ENCODE measurements at places on chromosomes 6 and 20.

DNA sequence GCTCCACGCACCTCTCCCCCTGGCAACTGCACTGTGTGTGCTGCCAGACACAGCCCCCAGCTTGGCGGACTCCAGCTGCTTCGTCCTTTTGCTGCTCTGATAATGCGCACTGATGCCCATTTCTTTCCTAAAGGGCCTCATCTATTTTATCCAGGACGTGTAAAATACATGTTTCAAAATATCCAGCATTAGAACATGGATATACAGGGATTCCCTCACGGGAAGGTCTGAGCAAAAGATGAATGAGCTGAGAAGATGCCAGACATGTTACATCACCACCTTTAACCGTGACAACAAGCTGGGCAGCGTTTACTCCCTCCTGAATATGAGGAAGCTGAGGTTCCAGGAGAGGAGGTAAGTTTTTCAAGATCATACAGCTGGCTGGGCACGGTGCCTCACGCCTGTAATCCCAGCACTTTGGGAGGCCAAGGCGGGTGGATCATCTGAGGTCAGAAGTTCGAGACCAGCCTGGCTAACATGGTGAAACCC, 32.8 kb downstream of the TNXB start:
- no peak for DNase-seq

- DNase-seq: no peak
Observed at GRCh38 chr20:2279253-2279779, 16.5 kb upstream of the TGM3 start.

GRCh38 chr20:63641792-63642523, 11.3 kb downstream of the STMN3 start:
- DNase-seq: peak; percentile 78

DNA sequence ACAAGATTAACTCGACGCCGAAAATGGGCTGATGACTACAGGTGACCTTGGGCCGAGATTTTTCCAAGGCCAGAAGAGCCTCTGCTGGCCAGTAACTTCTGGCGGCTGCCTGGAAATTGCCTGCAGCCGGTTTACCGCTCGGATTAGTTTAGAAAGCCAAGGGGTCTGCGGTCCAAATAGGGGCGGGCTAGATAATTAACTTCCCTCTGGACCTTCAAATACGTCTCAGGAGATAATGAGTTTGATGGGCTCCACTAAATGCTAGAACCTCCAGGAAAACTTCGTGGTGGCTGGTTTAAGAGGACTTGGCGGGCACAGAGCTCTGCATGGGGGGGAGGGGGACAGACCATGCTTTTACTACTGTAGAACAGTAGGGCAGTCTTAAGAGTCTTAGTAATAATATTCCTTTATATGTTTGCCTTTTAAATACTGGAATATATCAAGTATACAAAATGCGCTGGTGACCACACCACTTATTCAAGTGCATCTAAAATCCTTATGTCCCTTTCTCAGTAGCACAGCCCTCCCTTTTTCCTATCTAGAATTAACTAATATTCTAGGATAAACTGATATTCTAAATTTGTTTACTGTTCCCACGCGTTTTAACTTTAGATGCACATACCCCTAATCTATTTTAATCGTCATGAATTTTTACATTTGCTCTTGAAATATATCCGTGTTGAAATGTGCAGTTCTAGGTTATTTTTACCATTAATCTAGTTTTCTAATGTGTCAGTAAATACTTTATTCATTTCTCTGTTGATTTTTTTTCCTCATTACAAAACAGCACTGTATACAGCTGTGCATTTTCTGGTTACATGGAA, 107.5 kb upstream of the PRSS16 start:
- no peak for DNase-seq

DNA sequence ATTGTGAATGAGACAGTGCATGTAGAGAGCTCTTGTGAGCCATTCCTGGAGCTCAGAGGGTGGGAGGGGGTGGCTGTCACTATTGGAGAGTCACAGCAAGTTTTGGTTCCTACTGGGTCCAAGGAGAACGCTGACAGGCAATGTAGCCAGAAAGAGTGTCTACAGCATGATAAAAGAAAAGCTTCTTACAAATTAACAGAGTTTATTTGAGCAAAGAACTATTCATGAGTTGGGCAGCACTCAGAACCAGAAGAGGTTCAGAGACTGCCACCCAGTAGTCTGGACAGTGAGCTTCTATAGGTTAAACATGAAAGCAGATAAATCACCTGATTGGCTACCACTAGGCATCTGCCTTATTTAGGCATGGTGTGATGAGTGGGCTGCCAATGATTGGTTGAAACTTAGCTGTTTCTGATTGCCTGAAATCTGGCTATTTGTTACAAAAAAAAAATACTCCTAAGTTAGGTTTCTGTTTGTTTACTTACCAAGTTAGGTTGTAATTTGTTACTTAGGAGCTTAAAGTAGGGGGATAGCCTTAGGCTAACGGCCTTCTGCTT, 473.4 kb downstream of the PREX1 start:
- no peak for DNase-seq

- DNase-seq: no peak
Observed at GRCh38 chr20:6277661-6278240, 154.9 kb upstream of the FERMT1 start.

- no peak for DNase-seq
Observed at GRCh38 chr6:166658792-166659150, 31.7 kb upstream of the RPS6KA2 start.

DNA sequence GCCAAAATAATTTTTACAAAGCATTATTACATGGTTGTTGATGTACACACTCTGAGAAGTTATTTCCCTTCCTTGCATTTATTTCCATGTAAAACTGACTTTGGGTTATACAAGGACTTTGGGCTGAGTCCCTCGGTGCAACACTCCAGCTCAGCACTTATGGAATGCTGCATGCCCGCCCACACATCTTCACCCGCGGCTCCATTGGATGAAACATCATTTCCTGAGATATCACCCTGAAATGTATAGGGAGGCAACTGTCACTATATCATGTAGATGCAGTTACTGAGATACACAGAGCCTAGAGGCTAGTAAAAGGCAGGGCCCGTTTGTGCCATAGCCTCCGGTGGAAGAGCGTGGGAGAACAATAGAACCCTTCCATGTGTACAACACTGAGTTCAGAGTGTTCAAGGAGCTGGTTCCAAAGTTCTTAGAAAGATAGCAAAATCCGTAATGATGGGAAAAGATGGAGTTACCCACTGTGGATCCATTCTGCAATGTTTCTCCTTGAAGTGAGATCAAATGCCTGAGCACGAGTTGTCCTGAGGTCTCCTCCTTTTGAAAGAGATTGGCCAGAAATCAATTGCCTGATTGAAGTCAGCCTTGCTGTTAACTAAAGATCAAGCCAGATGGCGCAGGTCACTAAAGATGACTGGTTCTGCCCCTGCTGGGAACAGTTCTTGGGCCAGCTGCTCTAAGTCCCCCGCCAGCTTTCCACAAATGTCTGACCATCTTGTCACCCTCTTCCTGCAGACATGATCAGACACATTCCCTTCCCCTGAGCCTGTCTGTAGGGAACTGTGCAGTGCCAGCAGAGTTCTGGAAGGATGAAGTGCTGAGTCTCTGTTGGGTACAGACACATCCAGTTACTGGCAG, 100.9 kb upstream of the IYD start:
- no peak for DNase-seq

GRCh38 chr20:34082232-34082887, 29.7 kb downstream of the EIF2S2 start:
- DNase-seq: no peak

GRCh38 chr6:145749632-145750031, 14.3 kb upstream of the EPM2A start:
- DNase-seq: no peak

GRCh38 chr20:50389438-50389807, 120.8 kb upstream of the PTPN1 start:
- no peak for DNase-seq

GRCh38 chr20:3174442-3175261, 1.3 kb upstream of the LZTS3 start:
- no peak for DNase-seq

DNA sequence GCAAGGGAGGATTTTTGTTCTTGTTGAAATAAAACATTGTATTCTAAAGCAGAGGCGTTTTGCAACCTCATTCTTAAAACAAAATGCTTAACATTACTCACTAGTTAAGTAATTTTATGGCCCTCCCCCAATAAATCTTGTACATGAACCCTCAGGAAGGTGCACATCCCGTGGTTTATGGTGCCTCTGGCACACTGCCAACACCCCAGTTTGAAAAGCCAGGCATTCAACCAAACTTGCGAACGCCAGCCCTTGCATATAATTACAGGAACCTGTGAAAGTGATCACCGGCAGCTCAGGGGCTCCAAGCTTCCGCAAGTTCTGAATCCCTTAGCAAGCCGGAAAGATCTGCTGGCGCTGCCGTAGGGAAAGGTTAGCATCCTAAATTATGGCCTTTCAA, 1109.0 kb upstream of the FLRT3 start:
- no peak for DNase-seq

GRCh38 chr6:42009844-42010184, 40.5 kb upstream of the TAF8 start:
- DNase-seq: no peak

- DNase-seq: no peak
Observed at GRCh38 chr6:13267142-13267651, 61.1 kb downstream of the TBC1D7 start.

DNA sequence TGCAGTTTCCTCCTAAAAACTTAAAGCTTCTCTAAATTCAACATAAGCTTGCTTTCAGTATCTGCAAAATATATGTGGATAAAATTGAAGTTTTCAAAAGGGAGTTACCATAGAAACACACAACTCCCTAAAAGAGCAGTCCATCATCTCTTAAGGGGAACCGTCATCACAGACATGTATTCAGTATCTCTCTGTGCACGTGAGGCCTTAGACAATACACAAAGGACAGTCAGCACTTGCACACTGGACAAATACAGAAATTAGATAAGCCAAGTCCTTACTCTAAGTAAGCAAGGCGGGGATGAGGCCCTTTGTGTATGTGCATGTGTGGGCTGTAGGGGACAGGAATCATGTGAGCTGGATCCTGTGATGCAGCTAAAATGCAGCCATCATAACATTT, 136.6 kb downstream of the BACH2 start:
- no peak for DNase-seq

- no peak for DNase-seq
Observed at GRCh38 chr20:25399037-25399430, 8.4 kb upstream of the ABHD12 start.

DNA sequence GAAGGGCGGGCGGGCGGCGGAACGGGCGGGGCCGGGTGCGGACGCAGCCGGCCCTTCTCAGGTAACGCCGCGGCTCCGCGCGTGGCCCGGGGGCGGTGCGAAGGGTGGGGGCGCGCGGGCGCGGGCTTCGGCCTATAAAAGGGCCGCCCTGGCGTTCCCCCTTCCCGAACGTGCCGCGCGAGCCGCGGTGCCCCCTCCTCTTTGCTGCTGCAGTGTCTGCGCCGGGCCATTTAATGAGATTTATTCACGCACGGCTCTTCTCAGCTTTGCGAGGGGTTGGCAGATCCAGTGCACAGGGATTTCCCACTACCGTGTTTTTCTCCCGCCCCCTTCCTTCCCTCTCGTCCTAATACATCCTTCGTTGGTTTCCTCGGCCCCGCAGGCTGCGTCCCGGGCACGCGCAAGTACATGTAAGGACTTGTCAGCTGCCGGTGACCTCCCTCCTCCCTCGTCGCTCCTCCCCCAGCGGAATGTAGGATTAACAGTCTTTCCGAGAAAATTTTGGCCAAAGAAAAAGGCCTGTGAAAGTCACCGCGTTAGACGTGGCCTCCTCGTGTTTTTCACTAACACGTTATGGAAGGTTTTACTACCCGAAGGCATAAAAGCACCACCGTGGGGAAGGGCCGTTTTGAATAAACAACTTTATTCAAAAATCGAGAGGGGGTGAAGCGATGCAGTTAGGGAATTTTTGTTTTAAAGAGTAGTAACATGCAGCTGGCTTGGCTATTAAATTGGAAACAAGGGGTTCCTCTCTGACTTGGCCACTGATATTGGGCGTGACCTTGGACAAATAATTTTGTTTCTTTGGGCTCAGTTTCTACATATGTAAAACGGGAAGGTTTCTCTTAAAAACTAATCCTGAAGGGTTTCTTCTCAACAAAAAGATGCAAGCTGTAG, 966 bp upstream of the REV3L start:
- peak; percentile 84 for DNase-seq

DNA sequence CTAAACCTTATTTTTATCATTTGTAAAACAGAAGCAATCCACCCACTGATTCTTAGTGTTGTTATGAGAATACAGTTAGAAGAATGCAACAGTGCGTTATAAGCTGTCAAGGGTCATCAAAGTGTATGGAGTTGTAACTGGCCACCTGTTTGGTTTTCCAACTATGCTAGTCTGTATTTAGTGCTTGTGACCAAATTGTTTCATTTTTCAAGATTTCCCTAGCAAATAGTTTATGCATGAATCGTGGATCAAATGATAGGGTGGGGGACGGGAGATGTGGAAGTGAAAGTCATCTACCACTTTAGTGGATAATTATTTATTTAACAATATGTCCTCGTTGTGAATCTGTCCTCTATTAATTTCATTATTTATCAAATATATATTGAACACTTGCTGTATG, 175.4 kb upstream of the HDDC2 start:
- DNase-seq: no peak

DNA sequence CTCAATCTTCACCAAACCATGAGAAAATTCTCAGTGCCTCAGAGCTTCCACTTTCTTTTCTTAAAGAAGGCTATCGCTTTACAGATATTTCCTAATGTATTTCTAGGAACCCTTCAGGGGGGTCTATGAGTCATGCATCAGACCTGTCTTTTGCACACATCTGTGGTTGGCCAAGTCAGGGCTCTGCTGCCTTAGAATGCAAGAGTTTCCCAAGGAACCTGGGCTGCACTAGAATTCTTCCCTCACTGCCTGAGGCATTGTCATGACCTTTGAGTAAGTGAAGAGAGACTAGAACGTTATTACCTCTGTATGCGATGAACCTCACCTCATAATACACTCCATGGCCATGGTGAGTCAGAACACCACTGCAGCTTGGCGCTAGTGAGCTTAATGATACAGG, 365.0 kb upstream of the ID4 start:
- DNase-seq: no peak

DNA sequence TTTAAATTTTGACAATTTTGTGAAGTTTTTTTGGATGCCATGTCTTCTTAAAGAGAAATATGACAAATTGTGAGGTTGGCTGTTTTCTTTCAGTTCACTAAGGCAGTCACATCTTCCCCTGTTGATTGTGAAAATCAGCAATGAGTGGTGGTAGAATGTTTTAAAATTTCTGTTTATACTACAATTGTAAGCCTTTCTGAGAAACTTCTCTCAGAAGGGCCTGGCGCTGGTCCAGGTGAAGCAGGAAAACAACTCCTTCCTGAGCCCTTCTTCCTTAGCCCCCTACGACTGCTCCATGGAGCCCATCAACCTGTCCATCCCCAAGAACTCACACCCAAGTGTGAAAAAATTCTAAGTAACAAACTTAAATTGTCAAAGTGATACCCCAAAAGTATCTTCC, 80.6 kb downstream of the SSR1 start:
- no peak for DNase-seq

DNA sequence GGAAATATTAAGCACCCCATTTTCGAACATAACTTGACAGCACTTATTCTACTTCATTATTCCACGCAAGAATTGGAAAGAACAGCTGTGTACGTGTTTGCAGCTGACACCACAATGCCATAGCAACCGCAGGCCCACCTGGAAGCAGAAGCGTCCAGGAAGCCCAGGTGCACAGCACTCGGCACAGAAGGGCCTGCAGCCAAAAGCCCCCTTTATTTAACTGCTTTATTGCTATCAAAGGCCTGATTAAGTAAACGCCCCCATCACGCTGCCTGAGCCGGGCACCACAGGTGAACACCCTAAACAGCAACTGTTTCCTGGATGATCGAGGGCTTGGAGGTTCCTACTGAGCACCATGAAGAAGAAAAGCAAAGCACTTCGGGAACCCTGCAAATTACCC, 6.3 kb downstream of the TAF4 start:
- no peak for DNase-seq
